ENCODE measurements at places on chromosomes 5 and 9.

GRCh38 chr9:2234371-2234893, 219.3 kb downstream of the SMARCA2 start:
- peak; percentile 81 for ATAC-seq

DNA sequence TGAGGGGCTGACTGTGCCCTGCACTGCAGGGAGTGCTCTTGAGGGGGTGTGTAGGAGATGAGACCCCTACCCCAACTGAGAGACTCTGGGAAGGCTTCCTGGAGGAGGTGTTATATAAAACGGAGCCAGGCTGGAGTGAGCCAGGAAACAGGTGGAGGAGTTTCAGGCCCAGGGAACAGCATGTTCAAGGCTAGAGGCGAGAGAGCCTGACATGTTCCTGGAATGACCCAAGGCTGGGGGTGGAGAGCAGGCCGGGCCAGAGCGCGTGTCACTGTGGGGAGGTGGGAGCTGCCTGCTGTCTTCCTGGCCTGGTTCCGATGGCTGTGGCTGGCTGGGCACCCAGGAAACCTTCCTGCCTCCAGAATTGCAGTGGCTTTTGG, 48.7 kb downstream of the RXRA start:
- ATAC-seq = no peak

- no peak for ATAC-seq
Measured at GRCh38 chr9:123338710-123339665, 17.0 kb upstream of the CRB2 start.

GRCh38 chr5:100900142-100900795, 2.8 kb downstream of the ST8SIA4 start:
- ATAC-seq = peak; percentile 47

GRCh38 chr9:76323490-76323889, 70.7 kb downstream of the RFK start:
- no peak for ATAC-seq

- no peak for ATAC-seq
Measured at GRCh38 chr9:98992885-98993569, 49.3 kb downstream of the COL15A1 start.

GRCh38 chr5:91141642-91142041, 241.5 kb downstream of the ARRDC3 start:
- no peak for ATAC-seq

DNA sequence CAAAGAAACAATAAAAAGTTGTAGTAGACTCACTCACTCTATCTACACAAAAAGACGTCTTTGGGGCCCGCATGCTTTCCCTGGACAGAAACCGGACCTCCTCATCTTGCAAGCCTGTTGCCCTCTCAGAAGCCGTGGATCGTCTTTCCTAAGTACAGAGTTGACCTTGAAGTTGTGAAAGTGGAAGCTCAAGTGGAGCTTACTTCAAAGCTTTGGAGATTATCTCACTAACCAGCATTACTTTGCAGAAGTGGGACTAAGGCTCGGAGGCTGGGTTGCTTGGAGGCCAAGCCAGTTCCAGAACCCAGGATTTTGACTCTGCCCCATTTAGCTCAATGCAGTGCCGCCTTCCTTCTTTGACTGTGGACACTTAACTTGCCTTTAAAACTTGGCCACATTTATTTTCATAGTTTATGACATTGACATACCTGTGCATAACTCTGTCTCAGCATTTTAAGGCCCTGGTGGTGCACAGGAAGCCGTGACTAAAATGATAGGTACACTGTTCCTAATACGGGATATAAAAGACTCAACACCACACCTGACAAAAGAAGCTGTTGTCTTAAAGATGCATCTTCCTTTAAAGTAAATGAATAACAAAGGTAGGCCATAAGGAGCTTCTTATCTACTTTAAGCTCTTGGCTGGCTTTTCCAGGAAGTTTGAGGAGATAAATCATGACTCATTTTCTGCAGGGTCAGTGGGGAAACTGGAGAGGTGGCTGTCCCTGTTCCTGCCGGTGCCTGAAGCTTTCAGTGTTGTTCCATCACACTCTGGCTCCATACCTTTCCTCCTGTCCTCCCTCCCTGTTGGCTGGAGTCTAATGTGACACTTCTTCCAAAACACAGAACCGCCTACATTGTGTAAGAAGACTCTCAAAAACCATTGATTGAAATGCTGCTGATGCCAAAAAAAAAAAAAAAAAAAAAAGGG, 10.7 kb downstream of the SLC25A25 start:
- ATAC-seq = peak; percentile 31

- peak; percentile 79 for ATAC-seq
Measured at GRCh38 chr5:50667653-50668595, 1.5 kb downstream of the PARP8 start.

DNA sequence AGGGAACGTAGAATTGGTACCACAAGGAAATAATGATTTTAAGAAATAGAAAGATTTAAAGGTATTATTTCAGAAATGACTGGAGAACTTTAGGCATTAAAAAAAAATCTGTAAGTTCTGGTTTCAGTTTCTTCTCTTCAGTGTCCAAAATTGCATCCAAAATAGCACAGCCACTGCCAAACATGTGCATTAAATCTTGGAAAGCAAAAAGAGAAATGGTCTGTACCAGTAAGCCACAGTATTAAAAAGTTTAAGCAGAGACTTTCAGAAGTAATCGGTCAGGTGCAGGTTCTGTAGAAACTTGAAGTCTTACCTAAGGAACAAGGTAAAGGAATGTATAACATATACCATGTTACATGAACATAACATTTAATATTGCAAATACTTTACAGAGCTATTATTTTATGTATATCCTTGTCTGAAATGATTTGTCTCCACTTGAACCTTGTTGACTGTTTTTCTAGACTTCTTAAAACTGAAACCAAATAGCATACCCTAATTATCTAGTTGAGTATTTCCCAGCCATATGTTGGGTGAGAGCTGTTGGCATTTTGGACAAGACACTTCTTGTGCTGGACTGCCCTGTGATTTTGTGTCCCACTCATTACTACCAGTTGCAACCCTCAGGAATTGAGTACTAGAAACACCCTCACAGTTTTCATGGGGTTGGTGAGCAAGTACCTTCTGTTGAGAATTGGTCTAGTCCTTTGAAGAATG, 32.1 kb downstream of the NIPBL start:
- ATAC-seq = no peak

GRCh38 chr5:67989456-67989855, 226.1 kb upstream of the PIK3R1 start:
- ATAC-seq = no peak

- ATAC-seq = peak; percentile 24
Measured at GRCh38 chr9:73270967-73271721, 119.5 kb downstream of the ANXA1 start.

- ATAC-seq = peak; percentile 3
Measured at GRCh38 chr5:159911349-159911748, 4.9 kb upstream of the ADRA1B start.

DNA sequence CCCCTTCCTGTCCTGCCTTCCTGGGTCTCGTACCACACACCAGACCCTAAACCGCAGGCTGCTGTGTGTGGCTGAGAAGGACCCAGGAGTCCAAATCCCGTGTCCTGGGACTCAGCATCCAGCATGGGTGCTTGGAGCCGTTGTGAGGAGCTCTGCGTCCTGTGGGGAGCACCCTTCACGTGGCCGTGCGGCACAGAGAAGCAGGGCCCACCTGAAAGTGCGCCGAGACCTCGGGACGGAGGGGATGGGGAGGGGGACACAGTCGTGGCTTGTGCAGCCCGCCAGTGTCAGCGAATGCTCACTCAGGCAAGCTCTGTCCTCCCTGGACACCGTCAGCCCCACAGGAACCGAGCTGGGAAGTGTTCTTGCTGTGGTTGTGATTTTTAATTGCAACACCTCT, 244.6 kb downstream of the CACNA1B start:
- ATAC-seq = no peak

DNA sequence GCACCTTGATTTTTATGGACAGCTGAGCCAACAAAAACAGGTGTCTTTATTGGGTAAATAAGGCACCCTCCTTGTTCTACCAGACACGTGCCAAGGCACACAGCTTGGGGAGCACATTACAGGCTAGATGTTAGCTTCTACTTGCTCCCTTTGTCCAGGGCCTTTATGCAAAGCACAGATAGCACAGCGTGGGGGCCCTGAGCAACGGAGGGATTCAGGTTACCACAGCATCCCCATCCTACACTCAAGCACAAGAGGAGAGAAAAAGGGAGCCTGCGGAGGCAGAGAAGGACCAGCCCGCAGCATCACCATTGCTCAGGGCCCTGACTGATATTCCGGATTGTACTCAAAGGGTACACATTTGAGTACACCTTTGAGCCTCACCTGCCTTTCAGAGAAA, 181.7 kb upstream of the KIF2A start:
- ATAC-seq = no peak

DNA sequence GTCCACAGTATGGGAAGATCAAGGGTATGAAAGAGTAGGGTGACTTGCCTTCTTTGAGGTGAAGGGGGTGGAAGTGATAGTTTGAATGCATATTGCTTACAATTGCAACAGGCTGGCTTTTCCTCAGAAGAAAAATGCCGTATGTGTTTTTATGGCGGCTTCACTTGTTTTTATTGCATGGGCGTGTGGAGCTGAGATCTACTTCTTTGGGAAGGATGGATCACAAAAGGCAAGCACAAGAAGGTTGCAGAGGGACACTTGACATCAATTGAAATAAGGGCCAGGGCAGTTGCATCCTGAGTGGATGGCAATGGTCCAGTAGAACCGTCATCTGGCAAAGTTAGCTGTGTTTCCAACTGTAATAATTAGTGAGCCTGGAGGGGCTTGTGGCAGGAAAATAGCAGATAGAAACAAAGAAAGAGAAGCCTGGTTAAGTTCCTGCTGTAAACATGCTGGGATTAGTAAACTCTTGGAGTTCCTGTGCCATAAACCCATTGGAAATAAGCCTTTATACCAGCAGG, 138.4 kb downstream of the NTRK2 start:
- no peak for ATAC-seq

GRCh38 chr5:83277154-83277553, 194.4 kb upstream of the VCAN start:
- ATAC-seq = no peak

- ATAC-seq = peak; percentile 77
Measured at GRCh38 chr5:90529939-90530677, 724 bp upstream of the LYSMD3 start.

DNA sequence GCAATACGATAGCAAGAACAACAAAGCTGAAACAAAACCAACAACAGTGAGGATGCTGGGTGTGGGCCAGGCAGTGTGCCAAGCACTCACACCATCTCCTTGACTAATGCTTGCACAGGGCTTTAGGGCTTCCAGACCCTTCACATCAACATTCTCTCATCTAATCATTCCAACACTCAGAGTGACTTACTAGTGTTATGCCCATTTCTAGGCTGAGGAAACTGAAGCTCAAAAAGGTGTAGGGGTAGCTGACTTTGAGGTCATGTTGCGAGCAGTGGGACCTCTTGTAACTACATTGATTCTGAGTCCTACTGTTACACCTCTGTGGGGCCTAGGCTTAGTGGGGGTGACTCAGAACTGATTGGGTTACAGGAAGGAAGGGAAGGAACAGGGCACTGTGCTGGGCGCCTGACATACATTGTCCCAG, 9.7 kb downstream of the ANGPTL2 start:
- ATAC-seq = no peak

DNA sequence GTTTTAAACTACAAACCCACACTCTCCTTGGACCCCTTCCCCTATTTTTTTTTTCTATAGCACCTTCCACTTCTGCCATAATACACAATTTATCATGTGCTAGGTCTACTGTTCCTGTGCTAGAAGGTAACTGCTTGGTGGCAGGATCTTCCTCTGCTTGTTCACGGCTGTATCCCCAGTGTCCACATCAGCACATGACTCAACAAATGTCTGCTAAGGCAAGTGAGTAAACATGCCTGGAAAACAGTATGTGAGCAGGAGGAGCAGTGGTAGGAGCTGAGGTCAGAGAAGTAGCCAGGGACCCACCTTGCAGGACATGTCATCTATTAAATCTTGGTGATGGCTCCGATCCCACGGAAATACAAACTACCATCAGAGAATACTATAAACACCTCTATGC, 79.4 kb downstream of the AUH start:
- ATAC-seq = no peak

GRCh38 chr9:27383524-27383923, 86.6 kb upstream of the EQTN start:
- ATAC-seq = no peak

- ATAC-seq = no peak
Measured at GRCh38 chr5:78621291-78621738, 27.3 kb downstream of the LHFPL2 start.

DNA sequence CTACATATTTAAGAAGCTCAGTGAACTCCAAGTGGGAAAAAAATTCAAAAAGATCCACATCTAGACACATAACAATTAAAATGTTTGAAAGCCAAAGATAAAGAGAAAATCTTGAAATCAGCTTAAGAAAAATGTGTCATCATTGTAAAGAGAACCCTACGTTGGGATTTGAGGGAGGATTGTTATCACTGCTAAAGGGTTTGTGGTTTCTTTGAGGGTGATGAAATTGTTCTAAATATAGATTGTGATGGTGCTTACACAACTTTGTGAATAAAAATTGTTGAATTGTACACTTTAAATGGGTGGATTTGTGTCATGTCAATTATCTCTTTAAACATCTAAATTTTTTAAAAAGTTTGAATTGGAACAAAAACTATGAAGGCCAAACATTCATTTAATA, 92.2 kb upstream of the ADAMTS19 start:
- no peak for ATAC-seq

DNA sequence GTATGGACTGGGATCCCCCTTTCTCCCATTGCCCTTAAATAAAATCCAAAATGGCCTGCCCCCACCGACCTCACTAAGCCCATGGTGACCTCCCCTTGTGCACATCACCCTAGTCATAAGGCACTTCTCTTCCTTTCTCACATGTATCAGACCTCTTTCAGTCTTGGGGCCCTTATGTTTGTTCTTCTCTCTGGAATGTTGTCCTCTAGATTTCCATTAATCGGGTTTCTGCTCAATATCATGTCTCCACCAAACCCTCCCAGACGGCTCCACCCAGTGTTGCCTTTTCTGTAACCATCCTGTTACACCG, 196.3 kb downstream of the ERCC6L2 start:
- ATAC-seq = peak; percentile 25

DNA sequence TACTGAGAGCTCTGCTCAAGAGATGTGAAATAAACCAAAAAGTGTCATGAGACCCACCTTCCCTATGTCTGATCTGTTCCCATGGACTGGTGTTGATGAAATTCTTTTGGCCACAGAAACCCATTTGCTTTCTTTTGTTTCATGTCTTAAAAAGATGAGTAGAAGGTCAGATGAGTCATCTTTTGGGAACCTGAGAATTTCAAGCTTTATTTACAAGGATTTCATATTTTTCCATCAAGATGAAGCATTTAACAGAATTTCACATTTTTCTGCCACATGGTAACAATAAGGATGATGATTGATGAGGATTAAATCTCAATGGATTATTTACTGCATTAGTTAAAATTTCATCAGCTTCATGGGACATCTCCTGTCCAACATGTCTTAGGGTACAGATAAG, 337.8 kb downstream of the DEPDC1B start:
- ATAC-seq = peak; percentile 51

- ATAC-seq = no peak
Measured at GRCh38 chr5:121919046-121919445, 42.7 kb upstream of the SRFBP1 start.

- ATAC-seq = no peak
Measured at GRCh38 chr9:69086769-69087168, 51.2 kb downstream of the FXN start.
